GM23338 (cell line): ENCODE measurements at places on chromosomes 12 and 14. TPM values are rescaled to one million over a fixed set of nuclear protein-coding genes. Genes with fewer than 3 reads are reported as not detected.
A peak's percentile ranks its signal among the peaks of the same experiment; 100 is the strongest.

- DNase-seq, result no peak
Measured at GRCh38 chr12:104063712-104064030, 660 bp upstream of the HCFC2 start.

DNA sequence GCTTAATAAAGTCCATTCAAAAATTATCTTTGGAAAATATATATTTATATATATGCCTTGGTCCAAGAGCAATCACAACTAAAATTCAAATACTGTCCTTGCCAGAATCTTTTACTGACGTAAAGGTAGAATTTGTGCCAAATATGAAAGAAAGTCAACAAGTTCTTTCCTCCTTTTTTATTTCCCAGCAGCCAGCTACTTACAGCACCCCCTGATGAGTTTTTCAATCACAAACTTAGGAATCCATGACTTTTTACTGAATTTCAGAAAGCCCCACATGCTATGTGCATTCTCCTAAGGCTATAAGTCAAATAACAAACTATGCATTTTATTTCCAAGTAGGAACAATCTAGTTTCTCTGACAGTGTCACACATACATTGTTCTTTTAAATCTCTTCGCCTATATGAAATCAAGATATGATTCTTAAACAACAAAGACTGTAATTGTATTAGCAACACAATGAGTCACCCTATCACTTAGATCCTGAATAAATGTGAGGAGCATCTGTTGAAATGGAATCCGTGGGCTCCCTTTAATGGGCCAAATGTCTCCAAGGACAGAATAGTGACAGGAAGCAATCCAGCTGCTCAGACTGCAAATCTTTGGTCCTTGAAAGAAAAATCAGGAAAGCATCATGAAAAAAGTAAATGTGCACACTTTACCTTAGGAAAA, 271.4 kb downstream of the DUSP6 start:
- DNase-seq, result no peak

GRCh38 chr12:1791104-1791841, 29.1 kb upstream of the LRTM2 start:
- DNase-seq, result peak; percentile 73

DNA sequence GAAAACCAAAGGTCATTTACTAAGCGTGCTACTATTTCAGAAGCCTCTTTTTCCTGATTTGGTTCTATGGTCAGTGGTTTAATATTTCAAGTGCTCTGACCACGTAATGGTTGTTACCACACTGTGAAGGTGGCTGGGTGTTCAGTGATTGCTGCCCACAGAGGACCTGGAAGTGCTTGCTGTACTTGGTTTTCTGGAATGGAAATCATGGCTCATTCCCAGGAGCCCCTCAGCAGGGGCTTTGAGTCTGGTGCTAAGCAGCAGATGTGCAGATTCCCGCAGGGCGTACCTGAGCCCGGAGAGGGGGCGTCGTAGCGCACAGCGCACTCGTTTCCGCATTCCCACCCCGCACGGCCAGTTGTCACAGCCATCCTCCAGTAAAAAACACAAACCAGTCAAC, 50.5 kb downstream of the TRAF3 start:
- no peak for DNase-seq

DNA sequence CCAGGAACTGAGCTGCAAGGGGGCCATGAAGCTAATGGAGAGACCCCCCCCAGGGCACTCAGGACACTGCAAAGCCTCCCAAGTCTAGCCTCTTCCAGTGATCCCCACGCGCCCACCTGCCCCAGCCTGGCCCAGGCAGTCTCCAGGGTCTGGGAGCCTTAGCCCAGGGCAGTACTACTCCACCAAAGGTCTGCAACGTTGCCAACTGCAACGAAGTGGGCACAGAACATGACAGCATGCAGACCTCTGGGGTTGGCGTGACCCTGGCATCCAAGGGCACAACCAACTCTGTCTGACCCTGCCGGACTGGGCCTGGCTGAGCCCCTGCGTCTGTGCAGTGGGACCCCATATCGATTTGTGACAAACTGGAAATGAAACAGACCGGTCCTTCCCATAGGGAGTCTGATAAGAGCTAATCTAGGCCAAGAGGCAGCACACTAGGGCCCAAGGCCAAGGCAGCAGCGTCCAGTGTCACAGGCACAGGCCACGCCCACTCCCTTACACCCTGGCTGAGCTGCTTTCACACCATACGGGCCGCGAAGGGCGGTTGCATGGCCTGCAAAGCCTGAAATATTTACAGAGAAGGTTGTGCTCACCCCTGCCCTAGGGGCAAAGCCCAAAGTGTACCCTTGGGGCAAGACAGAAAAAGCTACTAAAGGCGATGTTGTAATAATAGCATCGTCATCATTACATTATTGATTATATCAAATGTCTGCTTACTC, 76.7 kb downstream of the NCOR2 start:
- no peak for DNase-seq

GRCh38 chr14:79575032-79575431, 636.3 kb downstream of the DIO2 start:
- DNase-seq, result no peak

GRCh38 chr12:70590051-70590450, 47.2 kb downstream of the PTPRB start:
- DNase-seq, result peak; percentile 85

DNA sequence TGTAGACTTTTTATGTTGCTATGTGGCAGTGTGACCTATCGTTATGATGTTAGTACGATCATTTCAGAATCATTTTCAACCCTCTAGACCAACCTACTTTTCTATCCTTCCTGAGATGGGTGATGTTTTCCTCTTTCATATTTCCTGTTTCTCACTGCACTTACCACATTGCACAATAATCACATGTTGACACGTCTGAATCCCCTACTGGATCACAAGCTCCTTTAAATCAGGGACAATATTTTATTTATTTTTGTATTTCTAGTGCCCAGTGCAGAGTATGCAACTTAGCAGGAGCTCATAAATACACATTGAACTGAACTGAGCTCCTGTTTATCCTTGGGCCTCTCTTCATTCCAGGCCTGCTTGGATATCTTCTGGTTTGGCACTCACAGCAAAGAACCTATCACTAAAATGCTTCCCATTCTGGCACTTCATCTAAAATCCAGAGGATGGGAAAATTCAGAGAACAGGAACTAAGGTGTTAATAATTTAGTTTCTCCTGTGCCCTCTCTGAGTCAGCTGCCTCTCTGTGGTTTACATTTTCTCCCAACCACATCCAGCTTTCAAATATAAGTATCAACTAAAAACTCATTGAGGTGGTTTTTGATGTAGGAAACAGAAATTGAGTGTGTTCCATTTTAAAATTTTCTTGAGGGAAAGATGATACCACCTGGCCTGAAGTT, 69.4 kb upstream of the DYRK2 start:
- DNase-seq, result no peak

- peak; percentile 79 for DNase-seq
Measured at GRCh38 chr12:11649413-11650285, at the start of gene ETV6. Gene ETV6 (plus strand): TSS chr12:11649674. CDS start chr12:11650128, 454 bp downstream.

GRCh38 chr12:117408161-117408791, 46.9 kb upstream of the NOS1 start:
- peak; percentile 63 for DNase-seq

- no peak for DNase-seq
Measured at GRCh38 chr12:67595365-67595764, 53.2 kb upstream of the DYRK2 start.

GRCh38 chr12:65891987-65892481, 67.8 kb downstream of the HMGA2 start:
- DNase-seq, result no peak

DNA sequence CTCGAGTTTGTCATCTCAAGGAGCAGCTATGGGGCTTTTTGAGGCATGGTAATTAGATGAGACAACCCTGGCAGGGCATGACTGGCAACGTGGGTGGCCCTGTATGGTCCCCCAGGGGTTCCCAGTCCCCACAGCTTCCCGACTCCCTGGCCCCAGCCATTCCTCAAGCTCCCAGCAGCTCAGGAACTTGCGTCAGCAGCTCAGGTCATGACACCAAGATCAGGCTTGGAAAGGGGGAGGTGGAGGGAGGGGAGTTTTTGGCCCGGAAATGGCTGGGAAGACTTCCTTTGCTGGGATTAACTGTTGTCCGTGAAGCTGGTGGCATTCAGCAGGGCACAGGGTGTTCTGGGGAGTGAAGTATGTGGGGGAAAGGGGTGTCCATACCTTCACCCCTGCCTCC, 10.4 kb upstream of the NRIP2 start:
- DNase-seq, result peak; percentile 58

GRCh38 chr12:104207416-104208205, 8.0 kb upstream of the TXNRD1 start:
- DNase-seq, result no peak

DNA sequence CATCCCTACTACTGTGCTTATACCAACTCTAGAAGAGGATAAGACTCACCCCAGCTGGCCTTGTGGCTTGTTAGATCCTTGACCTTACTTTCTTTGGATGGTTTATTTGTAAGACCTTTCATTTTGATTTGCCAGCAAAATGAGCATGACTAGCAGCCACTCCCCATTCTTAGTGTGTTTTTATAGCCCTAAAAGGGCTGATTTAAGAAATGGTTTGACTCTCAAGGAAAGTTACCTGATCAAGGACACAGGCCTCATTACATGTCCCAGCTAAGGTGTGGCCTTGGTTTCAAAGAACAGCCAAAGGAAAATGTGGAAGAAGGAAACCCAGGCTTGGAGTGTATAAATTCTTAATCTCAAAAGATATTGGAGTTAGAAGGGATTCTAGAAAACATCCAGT, 41.4 kb downstream of the SLC17A8 start:
- no peak for DNase-seq

GRCh38 chr12:33245434-33245833, 194.2 kb downstream of the SYT10 start:
- DNase-seq, result no peak

DNA sequence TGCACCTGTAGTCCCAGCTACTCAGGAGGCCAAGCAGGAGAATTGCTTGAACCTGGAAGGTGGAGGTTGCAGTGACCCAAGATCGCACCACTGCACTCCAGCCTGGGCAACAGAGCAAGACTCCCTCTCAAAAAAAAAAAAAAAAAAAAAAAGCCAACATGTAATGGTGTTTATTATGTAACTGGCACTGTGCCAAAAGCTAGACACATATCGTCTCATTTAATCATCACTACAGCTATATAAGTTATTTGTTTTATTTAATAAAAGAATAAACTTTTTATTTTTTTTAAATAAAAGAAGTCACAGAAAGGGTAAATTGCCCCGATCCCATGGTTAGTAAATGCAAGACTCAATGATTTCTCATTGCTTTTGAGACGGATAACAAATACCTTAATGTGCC, 76.9 kb downstream of the PTCSC3 start:
- DNase-seq, result no peak

DNA sequence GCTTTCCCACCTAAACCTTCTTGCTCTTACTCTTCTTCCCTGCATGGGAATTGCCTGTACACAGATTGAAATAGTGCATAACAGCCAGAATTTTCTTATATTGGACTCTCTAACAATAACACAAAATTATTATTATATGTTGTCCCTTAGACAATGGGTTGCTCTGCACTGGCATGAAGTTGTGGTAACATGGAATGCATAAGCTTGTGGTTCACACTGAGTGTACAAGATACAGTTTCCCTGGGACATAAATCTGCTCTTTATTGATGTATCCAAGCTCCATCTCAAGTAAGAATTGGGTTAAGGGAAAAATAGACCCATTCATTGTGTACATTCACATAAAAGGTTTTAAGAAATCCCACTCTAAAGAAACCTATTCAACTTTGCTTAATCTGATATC, 114.4 kb upstream of the NTF3 start:
- no peak for DNase-seq

DNA sequence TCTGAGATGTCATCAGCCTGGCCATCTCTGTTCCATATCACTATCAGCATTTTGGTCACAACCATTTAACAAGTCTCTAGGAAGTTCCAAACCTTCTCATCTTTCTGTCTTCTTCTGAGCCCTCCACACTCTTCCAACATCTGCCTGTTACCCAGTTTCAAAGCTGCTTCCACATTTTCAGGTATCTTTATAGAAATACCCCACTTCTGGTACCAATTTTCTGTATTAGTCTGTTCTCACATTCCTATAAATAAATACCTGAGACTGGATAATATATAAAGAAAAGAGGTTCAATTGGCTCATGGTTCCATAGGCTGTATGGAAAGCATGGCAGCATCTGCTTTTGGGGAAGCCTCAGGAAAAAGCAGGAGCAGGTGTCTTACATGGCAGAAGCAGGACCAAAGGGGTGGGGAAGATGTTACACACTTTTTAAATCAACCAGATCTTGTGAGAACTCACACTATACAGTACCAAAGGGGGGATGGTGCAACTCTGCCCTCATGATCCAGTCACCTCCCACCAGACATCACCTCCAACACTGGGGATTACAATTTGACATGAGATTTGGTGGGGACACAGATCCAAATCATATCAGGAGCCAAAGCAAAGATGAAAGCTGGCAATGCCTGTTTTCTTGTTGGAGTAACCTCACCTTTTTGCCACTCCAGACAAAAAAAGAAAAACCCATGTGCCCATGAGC, 37.4 kb downstream of the CREBL2 start:
- DNase-seq, result no peak

DNA sequence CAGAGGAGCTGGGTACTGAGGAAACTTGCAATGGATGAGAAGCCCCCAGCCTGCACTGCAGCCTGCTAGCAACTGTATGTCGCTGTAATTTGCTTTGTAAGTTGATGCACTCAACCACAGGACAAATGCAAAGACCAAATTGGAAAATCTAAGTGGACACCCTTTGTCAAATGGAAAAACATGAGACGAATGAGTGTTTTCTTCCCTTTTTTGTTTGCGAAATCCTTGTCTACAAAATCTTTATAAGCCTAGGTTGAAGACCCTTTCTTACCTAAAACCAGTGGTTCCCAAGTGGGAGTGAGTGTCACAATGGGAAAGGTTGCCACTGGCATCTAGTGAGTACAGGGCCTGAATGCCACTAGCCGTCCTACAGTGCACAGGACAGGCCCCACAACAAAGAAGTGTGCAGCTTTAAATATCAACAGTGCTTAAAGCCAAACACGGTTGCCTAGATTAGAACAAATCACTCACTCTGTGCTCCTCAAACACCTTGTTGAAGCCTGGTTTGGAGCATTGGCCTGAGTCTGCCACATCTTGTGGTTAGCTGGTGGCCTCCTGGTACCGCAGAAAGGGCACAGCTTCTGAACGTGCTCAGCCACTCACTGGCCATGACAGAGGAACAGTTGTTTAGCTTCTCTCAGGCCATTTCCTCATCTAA, 7.6 kb upstream of the VASH1 start:
- no peak for DNase-seq

- DNase-seq, result no peak
Measured at GRCh38 chr12:25495331-25496097, 57.6 kb downstream of the LMNTD1 start.

DNA sequence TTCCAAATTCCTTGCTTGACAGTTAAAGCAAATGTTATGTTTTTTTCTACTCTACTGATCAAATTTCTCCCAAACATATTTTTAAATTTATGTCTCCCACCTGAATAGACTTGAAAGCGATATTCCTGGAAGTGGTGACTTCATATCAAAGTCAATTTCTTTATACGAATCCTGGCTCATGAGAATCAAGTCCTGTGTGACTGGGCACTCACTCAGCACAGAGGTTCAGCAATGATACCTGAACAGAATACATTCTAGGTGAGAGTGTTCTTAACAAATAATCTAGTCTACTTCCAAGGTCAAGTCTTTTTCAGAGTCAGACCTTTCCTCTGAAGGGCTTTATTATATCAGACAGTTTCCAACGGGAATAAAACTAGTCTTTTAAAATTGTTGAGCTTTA, 1070.6 kb downstream of the TRHDE start:
- DNase-seq, result no peak

Gene PPP1CC
- total RNA-seq, result 501 and 577 TPM in 2 replicates

Gene RPS6KA5
- 2.0 and 2.1 TPM in 2 replicates for total RNA-seq

Gene KRT6B
- total RNA-seq, result not detected in 2 replicates

Gene MYF6
- not detected in 2 replicates for total RNA-seq

Gene AKAP5
- total RNA-seq, result 3.2 and 3.4 TPM in 2 replicates

Gene MFAP5
- 0.90 TPM in 1 of 2 replicates, not detected in the other for total RNA-seq

Gene CRY1
- 25.4 and 28.2 TPM in 2 replicates for total RNA-seq

Gene GPR135
- 0.93 and 2.2 TPM in 2 replicates for total RNA-seq

Gene IAPP
- not detected in 2 replicates for total RNA-seq
